ENCODE measurements at places on chromosomes 12 and 14.
A peak's percentile ranks its signal among the peaks of the same experiment; 100 is the strongest.

DNA sequence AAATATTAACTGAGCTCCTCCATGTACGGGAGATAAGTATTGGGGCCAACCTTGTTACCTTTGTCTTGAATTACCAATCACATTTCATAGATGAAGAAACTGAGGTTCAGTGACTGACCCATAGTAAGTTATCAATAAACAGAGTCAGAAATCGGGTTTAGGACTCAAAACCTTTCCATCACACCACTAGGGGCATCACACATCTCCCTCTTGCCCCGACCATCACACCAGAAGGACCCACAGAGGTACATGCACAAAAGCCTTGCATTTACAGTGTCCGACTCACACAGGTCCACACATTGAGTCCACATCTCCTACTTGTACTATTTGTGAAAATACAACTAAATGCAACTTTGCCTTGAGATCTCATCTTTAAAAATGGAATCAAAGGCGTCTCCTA lies 29.4 kb downstream of the KCNA5 start:
- no peak for DNase-seq

- DNase-seq = peak; percentile 29
Measured at GRCh38 chr12:15227004-15227679, 5.9 kb upstream of the RERG start.

DNA sequence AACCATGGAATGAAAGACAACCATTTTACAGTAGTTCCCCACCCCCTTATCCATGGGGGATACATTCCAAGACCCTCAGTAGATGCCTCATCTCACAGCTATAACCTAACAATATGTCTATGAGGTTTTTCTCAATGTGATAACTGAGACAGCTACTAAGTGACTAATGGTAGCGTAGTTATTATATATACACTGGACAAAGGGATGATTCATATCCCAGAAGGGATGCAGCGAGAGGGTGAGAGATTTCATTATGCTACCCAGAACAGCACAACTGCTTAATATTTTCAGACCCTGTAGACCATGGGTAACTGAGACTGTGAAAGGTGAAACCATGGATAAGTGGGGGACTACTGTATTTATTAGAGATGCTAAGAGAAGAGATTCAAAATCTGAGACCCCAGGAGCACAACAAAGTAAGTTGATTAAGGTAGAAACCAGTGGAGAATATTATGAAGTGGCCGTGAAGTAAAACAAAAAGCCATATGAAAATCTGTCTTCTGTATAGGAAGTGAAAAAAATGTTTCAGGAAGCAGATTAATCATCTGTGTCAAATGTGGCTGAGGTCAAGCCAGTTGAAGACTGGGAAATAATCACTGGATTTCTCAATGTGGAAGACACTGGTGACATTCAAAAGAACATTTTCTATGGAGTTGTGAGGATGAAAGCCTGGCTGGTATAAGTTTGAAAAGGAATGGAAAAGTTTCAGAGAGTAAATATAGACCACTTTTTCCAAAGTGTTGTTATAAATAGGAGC lies 77.2 kb downstream of the RPL10L start:
- no peak for DNase-seq

- no peak for DNase-seq
Measured at GRCh38 chr12:69338120-69338859, 9.9 kb upstream of the LYZ start.

DNA sequence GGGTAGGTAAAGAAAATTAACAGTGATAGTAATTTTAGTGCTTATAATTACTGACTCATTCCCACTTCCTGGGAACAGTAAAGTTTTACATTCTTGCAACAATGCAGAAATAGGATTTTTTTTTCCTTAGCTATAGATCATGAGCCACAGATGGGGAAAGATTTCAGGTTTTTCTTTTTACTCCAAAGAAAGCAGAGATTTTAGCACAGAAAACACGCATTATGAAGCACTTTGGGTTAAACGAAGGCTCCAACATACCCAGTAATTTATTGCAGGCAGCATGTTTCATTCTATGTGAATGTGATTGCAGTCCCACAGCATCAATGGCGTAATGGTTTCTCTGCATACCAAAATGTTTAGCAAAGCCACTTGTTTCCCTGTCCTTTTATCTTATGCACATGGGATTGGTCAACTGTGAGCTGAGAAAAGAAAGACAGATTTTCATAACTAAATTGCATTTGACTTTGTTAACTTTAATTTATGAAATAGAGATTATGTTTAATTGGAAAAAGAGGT lies 124.6 kb upstream of the E2F7 start:
- no peak for DNase-seq

- peak; percentile 47 for DNase-seq
Measured at GRCh38 chr14:87131879-87132278, 861.1 kb downstream of the GALC start.

DNA sequence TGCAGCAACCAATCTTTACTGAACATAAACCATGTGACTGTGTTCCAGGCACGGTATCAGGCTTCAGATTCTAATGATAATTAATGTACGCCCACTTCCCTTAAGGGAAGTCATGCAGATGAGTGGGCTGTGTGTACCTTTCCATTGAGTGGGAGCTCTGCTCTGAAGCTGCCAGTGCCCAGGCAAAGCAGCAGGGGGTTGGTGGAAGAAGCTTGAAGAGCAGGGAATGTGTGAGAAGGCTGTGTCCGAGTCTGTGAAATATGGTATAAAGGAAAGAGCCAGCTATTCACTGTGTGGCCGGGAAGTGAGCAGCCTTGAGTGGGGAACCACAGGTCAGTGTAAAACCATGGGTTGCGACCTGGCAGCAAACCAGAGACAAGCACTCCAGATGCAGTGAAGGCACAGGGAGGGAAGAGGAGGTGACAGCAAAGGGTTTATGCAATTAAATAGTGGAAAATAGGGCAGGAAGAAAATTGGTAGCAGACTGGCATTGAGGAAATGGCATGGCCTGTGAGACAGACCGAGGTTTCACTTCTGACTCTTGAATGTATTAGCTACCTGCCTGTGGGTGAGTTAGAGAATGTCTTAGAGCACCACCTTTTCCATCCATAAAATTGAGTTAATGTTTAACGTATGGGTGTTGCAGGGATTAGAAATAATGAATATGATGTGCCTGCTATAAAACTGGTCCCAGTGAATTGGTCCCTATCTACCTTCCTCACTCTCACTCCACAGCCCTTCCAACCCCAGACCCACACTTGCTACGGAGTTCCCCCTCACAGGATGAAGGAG lies 116.4 kb downstream of the NTF3 start:
- no peak for DNase-seq

GRCh38 chr12:121829250-121829918 lies 25.6 kb downstream of the SETD1B start:
- no peak for DNase-seq

DNA sequence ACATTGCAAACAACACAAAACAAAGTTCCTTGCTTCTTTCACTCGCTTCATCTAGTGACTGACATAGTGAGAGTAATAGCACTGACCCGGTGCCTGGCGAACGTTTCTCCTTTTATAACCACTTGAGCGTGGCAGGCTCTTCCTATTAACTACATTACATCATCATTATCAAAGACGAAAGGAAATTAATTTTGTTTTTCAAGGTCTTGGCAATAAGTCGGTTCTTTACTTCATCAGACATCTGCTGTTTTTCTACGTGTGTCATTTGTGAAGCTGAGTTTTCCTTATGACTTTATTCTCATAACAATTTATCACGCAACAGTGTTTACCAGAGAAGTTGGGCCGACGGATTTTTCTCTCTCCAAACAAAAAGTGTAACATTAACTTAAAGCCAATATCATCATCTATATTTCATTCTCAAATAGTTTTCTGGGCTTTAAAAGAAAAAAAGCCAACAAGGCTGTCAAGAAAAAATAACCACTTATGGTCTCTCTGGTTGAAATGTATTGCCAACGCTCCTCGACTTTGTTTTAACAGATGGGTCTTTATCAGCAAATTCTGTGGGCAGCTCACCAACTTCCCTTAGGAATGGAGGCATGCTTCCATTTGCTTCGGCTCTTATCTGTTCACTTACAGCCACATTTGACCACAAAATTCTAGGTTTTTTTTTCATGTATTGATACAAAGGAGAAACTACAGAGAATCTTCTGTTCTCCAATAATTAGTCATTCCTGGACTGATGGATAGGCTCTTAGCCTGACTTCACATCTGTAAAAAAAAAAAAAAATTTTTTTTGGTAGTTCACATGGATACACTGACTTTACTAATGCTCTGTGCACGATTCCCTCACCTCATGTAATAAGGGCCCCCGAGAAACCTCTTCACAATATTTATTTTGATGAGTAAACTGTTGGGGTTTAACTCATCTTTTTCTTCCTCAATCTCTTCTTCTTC lies 97.1 kb upstream of the CDKN3 start:
- DNase-seq = no peak

DNA sequence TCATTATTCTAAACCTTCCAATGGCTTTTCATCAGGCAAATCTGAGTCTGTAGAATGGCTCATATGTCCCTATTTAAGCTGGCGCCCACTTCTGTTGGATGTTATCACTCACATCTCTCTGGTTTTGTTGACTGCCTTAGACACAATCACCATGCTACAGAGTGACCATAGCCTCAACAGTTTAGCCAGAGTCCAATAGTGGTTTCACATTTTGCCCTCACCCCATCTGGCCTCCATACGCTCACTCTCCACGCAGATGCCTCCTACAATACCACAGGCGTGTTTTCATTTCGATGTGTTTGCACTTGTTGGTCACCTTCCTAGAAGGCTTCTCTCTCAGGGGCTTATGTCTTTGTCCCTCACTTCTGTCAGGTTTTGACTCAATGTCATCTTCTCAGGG lies 3.4 kb downstream of the KLRB1 start:
- DNase-seq = no peak

GRCh38 chr12:62429457-62429856 lies 37.2 kb upstream of the MON2 start:
- DNase-seq = no peak
